Lung (tissue), 17 donors: ENCODE measurements at places on chromosomes 13 and 19. TPM values are rescaled to one million over a fixed set of nuclear protein-coding genes. Genes with fewer than 3 reads are reported as not detected.

- peak; percentile 88 for DNase-seq
Observed at GRCh38 chr19:58581227-58582141, 8.3 kb upstream of the MZF1 start.

- no peak for DNase-seq
Observed at GRCh38 chr19:15154002-15154612, 46.7 kb downstream of the NOTCH3 start.

DNA sequence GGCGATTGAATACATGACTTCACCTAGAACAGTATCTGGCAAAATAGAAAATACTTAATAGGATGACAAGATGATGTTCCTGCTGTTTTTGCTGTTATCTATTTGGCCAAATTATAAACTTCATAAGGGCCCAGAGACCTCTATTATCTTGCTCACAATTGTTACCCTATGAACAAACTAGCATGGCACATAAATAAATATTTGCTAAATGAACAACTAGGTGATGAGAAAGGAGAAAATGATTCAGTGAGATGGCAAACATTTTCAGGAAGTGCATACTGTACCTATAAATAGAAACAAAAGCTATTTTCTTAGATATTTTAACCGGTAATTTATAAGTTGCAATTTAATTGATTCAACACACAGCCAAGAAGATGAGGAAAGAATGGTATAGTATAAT lies 78.4 kb downstream of the FAM216B start:
- DNase-seq, result no peak

GRCh38 chr13:97974773-97975172 lies 21.3 kb downstream of the IPO5 start:
- no peak for DNase-seq

- no peak for DNase-seq
Observed at GRCh38 chr19:58003174-58003828, 681 bp upstream of the ZNF606 start.

GRCh38 chr19:4181053-4181508 lies 1.3 kb downstream of the SIRT6 start:
- DNase-seq, result no peak

DNA sequence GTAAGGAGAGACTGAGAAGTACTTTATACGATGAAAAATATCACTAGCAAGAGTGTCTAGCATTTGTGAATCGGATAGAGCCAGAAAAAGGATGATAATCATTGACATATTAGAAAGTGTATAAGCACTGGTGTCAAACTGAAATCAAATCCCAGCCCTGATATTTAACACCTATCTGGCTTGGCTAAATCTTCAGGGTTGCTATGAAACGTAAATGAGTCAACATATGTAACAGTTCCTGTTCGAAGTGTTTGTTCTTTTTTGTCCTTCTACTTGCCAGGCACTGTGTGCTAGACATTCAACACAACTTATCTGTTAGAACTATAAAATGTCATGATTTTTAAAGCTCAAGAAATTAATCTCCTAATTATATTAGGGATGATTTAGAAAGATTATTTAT lies 40.8 kb downstream of the SERPINE3 start:
- DNase-seq, result peak; percentile 64

GRCh38 chr19:40622773-40623075 lies 21.6 kb downstream of the LTBP4 start:
- no peak for DNase-seq

DNA sequence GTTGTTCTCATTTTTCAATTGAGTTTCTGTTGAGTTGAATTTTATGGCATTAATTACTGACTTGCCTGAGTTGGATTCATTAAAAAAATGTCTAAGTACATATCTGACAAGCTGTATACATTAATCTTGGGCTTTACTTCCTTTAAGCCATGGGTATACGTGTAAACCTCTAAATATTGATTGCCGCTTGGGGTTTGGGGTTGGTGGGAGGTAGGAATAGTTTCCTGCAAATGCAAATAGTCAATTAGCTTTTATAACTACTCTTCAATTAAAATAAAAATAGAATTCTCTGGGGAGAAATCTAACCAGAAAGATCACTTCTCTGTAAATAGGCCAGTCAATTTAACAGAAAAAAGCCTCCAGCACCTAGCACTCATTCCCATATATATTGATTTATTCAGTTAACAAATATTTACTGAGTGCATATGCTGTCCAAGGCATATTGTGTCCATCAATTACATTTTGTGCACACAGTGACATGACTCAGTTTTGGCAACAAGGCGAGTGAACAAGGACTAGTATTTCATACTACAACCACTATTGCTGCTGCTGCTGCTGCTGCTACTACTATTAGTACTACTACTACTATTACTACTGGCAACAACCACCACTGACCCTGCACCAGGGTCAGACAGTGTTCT lies 306.8 kb downstream of the RFC3 start:
- DNase-seq, result no peak

DNA sequence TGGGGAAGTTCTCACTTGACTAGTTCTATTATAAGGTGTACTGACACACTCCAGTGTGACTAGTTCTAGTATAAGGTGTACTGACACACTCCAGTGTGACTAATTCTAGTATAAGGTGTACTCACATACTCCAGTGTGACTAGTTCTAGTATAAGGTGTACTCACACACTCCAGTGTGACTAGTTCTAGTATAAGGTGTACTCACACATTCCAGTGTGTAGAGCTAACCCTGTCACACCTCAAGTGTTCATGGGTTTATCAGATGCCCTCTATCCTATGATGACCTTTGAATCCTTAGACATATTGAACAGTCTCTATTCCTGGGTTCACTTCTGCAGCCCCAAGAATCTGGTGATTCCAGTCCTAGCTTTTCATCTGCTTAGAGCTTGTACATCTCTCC lies 54.6 kb upstream of the MYO16 start:
- DNase-seq, result no peak

Gene ZNF8
- 5.2 TPM for total RNA-seq

Gene NAA16
- total RNA-seq, result 21.2 TPM

Gene ZNF30
- 5.5 TPM for total RNA-seq
